T-helper 1 cell (primary cell): ENCODE measurements at places on chromosomes 5 and 9.

DNA sequence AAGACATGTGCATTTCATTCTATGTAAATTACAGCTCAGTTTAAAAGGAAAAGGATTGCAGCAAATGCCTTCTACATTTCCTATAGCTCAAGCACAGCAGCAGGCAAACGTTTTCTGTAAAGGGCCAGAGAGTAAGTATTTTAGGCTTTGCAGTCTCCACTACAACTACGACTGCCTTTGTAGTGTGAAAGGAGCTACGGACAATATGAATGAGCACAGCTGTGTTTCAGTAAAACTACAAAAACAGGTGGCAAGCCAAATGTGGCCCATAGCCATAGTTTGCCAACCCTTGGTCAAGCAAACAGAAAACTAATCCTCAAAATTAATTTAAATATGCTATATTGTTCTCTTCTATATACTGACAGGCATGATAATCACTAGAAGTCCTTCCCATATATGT is 7.2 kb downstream of the PTBP3 start:
- no peak for DNase-seq

GRCh38 chr9:91073049-91073810 is 271.6 kb downstream of the SYK start:
- DNase-seq, result no peak

- peak; percentile 41 for DNase-seq
These were observed 12.0 kb upstream of the C9 start for GRCh38 chr5:39376293-39376714.

GRCh38 chr9:115411516-115411915 is 293.6 kb upstream of the TNC start:
- DNase-seq, result no peak

DNA sequence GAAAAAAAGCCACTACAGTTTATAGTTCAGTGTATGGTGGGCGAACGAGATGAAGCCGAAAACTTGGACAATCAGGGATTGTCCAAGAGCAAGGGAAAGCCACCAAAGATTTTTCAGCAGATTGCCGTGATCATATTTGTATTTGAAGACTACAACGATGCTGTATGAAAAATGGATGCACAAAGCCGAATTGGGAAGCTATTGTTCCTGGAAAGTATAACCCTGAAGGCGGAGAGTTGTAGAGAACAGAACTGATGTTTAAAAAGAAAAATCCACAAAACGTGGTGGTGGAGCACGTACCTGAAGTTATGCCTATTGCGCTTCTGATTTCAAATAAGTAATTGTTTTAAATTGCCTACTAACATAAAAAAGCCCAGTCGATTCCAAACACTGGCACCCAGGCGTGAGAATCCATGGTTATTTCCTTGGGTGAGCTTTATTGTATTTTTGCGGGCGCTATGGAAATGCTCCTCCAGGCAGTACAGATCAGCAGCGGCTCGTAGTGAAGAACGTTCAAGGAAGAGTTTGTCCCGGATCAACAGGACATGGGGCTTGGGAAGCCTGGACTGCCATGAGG is 772 bp upstream of the TARS1 start:
- DNase-seq, result no peak

DNA sequence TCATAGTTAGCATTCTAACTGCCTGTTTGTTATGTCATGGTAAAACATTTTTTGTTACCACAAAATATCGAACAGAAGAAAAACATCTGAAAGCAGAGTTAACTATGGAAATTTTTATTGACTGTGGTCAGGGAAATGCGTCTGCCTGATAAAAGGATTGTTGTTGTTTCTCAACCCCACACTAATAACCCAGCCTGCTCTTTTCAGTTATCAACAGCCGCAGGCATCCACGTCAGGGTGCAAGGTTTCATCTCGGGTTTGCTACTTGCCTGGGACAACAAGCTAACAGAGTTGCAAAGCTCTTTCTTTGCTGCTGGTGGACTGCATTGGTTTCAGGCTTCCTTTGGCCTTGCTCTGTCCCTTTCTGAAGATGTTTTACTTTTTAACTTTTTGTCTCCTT is 969.2 kb downstream of the CDH18 start:
- no peak for DNase-seq

DNA sequence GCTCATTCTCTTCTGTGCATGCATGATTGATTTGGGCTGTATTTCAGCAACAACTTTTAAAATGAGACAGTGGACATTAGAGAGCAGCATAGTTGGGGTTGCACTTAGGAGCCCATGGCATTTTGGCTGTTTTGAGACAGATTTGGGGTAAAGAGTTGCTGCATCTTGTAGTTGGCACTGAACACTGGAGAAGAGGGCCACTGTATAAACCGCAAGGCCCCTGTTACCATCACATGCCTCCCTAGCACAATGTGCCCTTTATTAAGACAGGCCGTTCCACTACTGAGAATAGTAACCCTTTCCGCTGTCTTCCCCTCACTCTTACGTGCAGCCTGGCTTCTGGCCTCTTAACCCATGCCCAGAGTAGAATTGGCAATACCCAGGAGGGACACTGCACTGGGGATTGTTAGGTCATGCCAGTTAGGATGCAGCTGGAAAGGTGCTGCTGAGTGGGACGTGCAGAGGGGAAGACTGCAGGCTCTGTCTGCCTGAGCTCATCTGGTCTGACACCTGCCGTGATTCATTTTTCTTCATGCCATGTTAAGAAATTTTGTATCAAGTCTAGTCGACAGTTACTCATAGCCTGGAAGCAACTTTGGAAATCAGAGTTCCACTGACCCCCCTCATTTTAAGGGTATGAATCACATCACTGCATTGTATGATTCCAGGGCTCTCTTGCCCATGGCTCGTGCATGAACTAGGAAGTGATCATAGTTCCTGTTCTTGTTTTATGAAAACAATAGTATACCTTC is 146.9 kb upstream of the DMRT1 start:
- DNase-seq, result no peak

- DNase-seq, result peak; percentile 39
These were observed 51.8 kb upstream of the TEX48 start for GRCh38 chr9:114733816-114734215.

- peak; percentile 22 for DNase-seq
These were observed 17.9 kb downstream of the ANXA6 start for GRCh38 chr5:151139646-151140045.

- no peak for DNase-seq
These were observed 42.5 kb downstream of the MFAP3 start for GRCh38 chr5:154081246-154081645.

- DNase-seq, result no peak
These were observed 204.3 kb downstream of the DMRTA1 start for GRCh38 chr9:22650946-22651345.

GRCh38 chr9:32589083-32589723 is 16.2 kb upstream of the NDUFB6 start:
- no peak for DNase-seq

GRCh38 chr9:114900942-114901802 is 29.2 kb downstream of the TNFSF8 start:
- no peak for DNase-seq

DNA sequence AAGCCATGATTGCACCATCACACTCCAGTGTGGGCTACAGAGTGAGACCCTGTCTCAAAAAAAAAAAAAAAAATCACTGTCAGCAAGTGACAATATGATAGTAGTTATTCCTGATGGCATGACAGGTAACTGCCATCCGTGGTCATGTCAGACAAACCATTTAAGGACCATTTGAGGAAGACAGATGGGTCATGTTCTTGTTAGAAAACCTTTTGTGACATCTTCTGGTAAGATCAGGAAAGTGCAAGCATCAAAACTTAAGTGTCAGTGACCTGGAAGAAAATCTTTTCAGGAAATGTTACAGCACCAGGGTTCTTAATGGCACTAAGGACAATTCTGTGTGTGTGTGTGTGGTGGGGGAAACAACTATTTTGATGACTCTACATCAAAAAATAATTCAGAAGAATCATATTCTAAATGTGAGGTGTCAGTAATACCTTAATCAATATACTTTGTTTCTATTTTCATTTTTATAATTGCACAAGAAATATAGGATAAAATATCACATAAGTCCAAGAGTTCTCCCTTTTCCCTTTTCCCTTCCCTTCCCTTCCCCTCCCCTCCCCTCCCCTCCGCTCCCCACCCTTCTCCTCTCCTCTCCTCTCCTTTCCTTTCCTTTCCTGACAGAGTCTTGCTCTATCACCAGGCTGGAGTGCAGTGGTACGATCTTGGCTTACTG is 17.8 kb downstream of the SLC38A9 start:
- DNase-seq, result no peak

DNA sequence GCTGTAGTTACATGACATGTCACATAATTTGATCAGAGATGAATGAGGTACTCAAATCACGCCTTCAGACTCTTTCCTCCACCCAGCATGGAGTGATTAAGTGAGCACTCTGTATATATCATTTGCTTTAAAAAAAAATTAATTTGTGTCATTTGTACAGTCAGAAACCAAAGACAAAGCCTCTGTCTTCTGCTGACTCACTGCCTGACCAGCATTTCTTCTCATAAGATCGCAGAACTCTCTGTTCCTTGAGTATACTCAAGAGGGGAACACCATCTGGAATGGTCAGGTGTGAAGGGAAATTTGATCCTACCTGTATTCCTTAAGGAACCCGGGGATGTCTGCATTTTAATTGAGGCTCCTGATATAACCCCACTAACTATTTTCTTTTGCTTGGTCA is 254.4 kb downstream of the FAM114A2 start:
- DNase-seq, result no peak

DNA sequence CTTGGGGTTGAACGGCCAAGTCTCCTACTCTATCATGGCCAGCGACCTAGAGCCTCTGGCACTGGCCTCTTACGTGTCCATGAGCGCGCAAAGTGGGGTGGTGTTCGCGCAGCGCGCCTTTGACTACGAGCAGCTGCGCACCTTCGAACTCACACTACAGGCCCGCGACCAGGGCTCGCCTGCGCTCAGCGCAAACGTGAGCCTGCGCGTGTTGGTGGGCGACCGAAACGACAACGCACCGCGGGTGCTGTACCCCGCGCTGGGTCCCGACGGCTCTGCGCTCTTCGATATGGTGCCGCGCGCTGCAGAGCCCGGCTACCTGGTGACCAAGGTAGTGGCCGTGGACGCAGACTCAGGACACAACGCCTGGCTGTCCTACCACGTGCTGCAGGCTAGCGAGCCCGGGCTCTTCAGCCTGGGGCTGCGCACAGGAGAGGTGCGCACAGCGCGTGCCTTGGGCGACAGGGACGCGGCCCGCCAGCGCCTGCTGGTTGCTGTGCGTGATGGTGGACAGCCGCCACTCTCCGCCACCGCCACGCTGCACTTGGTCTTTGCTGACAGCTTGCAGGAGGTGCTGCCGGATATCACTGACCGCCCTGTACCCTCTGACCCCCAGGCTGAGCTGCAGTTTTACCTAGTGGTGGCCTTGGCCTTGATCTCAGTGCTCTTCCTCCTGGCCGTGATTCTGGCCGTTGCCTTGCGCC is 2.0 kb downstream of the PCDHGB5 start:
- DNase-seq, result no peak

GRCh38 chr9:72592502-72593403 is 71.3 kb downstream of the TMC1 start:
- no peak for DNase-seq

- DNase-seq, result peak; percentile 23
These were observed 427 bp downstream of the PCYOX1L start for GRCh38 chr5:149358294-149358651.

- DNase-seq, result no peak
These were observed 500.0 kb downstream of the CAAP1 start for GRCh38 chr9:26392639-26393038.

- DNase-seq, result no peak
These were observed 455.2 kb downstream of the DTWD2 start for GRCh38 chr5:118533156-118533555.
